ENCODE measurements at places on chromosomes 12 and 14.

DNA sequence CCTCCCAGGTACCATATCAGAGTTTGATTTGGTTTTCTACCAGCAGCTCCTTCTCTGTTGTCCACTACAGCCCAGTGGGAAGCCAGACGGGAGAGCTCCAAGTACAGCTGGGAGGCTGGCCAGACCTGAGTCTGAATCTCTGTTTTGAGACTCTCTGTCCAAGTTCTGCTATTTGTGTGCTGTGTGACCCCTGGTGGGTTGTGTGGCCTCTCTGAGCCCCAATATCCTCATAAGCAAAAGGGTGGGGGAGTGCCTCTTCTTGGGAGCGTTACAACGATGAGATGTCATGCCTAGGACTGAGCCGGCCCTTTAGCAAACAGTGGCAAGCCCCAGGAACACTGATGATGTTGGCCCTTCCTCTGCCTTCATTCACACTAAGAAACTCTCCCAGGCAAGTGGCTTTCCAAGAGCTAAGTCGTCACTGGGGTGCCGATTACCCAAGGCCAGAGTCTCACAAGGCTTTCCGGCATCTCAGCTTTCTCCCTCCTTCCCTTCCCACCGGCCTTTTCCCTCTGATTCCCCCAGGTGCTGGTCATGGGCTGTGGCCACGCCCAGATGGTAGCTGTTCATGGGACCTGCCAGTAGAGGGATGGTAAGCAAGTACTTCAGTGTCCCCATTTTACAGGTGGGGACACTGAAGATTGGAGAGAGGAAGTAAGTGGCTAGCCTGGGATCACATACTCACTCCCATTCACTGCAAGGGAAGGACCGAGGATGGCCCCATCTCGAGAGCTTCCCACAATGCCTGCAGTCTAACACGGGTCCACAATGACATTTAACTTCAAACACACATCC lies 47.7 kb downstream of the BCL11B start:
- peak; percentile 35 for DNase-seq

DNA sequence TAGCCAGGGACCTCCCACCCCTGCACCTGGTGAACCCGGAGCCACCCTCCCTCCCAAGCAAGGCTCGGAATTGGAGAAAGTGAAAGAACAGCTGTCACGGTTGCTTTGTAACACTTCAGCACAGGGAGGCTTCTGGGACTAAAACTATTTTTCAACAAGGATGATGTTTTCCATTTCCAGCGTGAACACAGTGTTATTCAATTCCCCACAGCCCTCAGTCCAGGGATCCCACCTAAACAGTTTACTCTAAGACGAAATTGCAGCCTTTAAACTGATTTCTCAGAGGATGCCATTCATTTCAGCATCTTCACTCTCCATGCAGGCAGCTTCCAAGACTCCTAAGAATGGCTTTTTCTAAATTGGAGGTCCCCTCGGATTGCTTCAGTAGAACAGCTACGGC lies 229.2 kb downstream of the SLC15A4 start:
- no peak for DNase-seq

DNA sequence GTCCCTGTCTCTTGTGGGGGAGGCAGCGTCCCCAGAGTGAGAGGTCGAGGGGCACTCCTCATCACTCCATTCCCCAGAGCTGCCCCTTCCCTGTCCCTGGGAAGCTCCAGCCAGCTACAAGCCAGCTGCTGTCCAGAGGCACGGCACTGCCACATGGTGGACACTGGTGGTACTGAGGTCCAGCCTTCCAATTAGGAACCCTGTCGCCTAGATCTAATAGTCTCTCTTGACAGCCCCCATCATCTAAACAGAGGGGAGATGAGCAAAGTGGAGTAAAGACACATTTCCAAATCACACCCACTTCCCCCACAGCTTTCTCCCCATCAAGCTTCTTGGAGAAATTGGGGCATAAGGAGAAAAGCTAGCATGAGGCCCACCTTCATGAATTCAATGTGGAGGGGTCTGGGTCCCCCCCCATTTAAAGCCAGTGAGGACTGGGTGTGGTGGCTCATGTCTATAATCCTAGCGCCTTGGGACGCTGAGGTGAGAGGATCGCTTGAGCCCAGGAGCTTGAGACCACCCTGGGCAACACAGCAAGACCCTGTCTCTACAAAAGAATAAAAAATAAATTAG lies 2.1 kb upstream of the INHBE start:
- no peak for DNase-seq

- DNase-seq, result no peak
Measured at GRCh38 chr12:55839345-55840140, 3.2 kb downstream of the MMP19 start.

DNA sequence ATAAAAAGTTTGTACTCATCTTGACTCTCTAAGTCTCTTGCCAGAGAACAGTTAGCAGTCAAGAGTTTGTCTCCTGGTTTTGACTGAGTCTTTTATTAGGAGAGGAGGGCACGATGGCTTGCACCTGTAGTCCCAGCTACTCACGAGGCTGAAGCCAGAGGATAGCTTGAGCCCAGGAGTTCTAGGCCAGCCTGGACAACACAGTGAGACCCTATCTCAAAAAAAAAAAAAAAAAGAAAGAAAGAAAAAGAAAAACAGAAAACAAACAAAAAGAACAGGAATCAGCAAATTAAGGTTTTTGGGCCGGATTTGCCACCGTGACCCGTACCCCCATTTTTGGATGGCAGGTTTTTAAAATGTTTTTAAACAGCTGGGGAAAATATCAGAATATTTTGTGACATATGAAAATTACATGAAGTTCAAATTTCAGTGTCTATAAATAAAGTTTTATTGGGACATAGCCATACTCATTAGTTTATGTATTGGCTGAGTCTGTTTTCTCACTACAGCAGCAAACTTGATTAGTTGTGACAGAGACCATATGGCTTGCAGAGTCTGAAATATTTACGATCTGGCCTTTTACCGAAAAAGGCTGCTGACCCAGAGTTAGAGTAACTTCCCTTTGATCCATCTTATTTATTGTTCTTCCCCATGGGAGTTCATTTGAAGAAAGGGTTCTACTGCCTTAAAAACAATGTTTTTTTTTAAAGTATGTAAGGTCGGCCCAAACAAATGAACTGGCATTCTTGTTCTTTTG lies 31.2 kb downstream of the VEZT start:
- DNase-seq, result no peak

- no peak for DNase-seq
Measured at GRCh38 chr14:34081576-34082136, 130.8 kb upstream of the EGLN3 start.

- DNase-seq, result no peak
Measured at GRCh38 chr12:5960783-5961182, 15.7 kb upstream of the ANO2 start.

DNA sequence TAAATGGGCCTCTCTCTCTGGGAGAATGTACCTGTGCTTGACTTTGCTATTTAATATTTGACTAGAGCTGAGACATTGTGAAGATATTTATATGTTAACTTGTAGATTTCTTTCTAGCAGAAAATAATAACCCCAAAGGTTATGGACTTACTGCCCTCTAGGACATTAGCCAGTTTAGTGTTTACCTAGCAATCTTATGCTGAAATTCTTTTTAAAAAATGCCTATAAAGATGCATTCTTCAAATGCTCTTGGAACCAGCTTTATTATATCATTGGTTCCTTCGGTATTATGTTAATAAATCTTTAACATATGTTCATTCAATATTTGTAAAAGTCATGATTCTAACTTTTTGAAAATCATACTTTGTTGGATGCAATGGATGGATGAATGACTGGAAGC lies 28.0 kb downstream of the GPR19 start:
- DNase-seq, result no peak

GRCh38 chr14:59688224-59689170 lies 111.9 kb upstream of the CCDC175 start:
- DNase-seq, result no peak

DNA sequence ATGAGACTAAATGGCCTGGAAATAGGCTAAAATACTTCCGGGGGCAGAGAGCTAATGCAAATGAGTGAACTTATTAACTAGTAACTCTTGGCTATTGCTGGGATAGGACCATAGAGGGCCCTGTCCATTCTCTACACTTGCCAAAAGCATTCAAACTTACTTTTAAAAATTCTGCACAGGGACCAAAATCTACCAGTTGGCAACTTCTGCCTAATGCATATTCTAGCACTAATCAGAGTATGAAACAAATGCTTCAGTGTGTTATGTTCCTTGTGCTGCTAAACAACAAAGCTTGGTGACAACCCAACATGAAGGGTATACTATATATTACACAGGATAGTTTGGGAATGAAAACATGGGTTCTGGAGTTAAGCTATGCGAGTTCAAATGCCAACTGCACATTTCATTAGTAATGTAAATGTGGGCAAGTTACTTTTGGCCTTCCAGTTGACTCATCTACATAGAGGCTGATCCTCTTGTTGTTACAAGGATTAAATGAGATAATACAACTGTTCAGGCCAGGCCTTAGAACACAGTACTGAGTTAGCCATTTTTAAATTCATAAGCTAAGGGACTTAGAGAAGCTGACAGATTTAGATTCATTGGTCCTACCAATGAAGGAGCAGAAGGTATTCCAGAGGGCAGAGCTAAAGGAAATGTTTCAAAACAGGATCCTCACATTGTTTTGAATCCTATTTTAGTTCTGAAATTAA lies 32.4 kb downstream of the HIGD1C start:
- no peak for DNase-seq

DNA sequence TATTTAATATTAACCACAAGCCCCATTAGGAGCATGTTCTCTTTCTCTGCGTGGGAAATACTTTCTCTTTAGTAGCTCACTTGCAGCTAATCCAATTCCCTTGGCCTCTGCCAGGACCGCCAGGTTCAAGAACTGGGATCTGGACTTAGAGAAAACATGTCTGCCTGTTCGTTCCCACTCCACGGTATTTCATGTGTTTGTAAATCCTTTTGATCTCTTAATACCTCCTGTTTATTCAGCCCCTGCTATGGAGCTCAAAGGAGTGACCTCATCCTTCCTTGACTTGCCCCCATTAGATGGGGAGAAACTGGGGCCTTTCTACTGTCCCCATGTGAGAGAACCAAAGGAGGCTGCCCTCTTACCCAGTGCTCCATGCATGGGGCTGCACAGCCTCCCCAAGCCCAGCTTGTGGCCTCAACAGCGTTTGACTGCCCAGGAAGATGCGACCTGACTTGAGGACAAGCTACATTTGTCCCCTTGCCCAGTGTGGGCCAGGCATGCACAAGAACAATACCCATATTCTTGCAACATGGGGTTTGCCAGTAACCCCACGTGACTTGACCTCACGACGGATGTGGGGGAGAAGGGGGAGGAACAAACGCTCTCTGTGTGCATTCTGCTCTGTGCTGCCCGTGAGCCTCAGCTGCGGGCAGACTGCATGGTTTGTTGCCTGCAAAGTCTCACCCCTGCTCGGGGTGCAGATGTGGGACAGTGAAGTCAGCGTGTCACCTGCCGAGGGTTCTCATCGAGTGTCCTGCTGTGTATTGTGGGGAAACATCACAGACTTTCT lies 30.3 kb downstream of the CD9 start:
- DNase-seq, result no peak

DNA sequence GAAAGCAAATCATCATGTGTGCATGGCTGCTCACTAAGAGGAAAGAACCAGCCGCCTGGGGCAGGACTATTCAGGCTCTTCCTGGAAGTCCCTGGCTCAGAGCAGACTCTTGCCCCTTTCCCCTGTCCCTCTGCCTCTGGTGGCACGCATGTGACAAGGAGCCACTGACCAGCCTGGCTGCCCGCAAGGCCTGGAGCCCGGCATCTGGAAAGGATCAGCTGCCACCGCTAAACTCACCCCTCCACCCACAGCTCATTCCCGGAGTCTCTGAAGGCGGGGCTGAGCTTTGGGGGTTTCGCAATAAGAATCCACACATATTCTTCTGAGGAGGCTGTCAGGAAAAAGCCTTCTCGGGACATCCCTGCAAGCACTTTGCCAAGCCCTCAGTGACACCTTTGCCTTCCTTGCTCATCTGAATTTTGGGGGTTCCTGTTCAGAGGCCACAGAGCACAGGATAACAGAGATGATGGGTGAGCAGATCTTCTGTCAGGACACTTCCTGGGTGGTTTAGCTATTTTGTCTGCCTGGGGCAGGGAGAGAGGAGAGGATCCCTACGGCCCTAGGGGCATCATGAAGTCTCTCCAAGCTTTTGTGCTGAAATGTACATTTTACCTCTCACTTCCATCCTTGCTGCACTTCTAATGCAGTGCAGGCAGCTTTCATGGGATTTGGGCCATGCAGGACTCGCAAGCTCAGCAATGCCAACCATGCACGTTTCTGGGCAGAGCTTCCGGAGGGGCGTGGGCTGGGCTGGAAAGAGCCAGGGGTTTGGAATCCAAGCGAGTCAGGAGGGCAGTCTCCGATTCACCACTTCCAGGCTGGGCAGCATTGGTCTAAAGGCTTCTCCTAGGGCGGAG lies 124.8 kb upstream of the MAP1LC3B2 start:
- DNase-seq, result peak; percentile 80

GRCh38 chr12:106602076-106602475 lies 19.3 kb downstream of the RFX4 start:
- DNase-seq, result no peak

DNA sequence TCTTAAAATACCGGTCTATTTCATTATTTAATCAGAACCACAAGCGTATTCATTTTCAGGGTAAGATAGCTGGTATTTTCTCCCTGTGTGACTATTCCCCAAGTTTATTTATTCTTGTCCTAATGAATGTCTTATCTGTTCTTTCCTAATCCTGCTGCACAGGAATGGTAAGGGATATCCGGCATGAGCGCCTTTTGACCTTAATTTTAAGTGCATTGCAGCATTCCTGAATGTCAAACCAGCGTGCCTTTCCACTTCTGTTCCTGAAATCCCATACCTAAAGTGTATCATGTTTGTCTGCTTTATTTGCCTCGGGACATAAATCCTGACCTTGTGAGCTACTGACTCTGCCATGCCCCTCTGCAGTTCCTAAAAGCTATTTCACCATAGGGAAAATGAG lies 1713.2 kb upstream of the FLRT2 start:
- no peak for DNase-seq

DNA sequence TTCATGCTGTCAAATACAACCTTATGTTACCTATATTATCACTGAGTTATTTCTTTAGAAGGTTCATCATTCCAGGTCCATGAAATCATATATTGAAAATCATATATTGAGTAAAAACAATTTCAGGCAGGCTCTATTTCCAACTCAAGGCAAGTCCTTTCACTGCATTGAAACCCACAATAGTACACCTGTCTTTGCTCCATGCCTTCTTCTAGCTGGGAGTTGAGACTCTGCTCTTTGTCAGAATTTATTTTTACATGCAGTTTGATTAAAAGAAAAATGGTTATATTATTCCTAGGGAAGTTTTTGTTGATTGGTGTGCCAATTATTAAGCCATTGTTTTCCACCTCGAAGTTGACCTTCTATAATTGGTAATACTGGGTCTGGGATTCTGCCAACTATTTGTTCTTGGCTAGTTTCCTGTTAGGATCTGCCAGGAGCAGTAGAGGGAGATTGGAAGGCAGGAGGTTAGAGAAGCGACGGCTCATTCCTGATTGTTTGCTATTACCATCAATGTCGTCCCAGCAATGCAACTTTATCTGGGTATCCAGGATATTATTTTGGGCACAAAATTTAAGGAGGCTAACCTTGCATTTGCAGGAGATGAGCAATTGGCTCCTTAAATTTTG lies 79.5 kb upstream of the MIS18BP1 start:
- no peak for DNase-seq

Data from RWPE2 (cell line).